ENCODE measurements at places on chromosomes 11 and 22. TPM values are rescaled to one million over a fixed set of nuclear protein-coding genes. Genes with fewer than 3 reads are reported as not detected.

The IRF7 gene
- 35.4 TPM for total RNA-seq

The ARHGEF17 gene
- total RNA-seq = 78.7 TPM

The CCDC15 gene
- total RNA-seq = 2.3 TPM

The LIF gene
- total RNA-seq = 42.5 TPM

The CARD18 gene
- total RNA-seq = not detected

The ADAMTS15 gene
- total RNA-seq = 43.0 TPM

The NCAPD3 gene
- total RNA-seq = 31.1 TPM

The ELF5 gene
- not detected for total RNA-seq

The ARAP1 gene
- 93.6 TPM for total RNA-seq

The POU2AF2 gene
- total RNA-seq = not detected

The PVALB gene
- total RNA-seq = not detected

The MICALL1 gene
- 38.4 TPM for total RNA-seq

The NUCB2 gene
- total RNA-seq = 10.9 TPM

The ST14 gene
- total RNA-seq = 0.98 TPM

The MAPK8IP2 gene
- 1.0 TPM for total RNA-seq

The MS4A3 gene
- not detected for total RNA-seq

The RAB39A gene
- total RNA-seq = not detected

The SNX32 gene
- total RNA-seq = not detected

The KIRREL3 gene
- 2.2 TPM for total RNA-seq

The WNT7B gene
- total RNA-seq = 34.6 TPM

The CASP5 gene
- total RNA-seq = not detected

The PPME1 gene
- 78.7 TPM for total RNA-seq

The PHOX2A gene
- 0.13 TPM for total RNA-seq

The ALDH3B2 gene
- not detected for total RNA-seq

The FREY1 gene
- not detected for total RNA-seq

The LARGE2 gene
- total RNA-seq = 0.25 TPM

The SERPIND1 gene
- total RNA-seq = not detected

The TNRC6B gene
- total RNA-seq = 10.8 TPM

The SLC22A25 gene
- not detected for total RNA-seq

The OTOG gene
- total RNA-seq = not detected

The FAM83F gene
- 0.16 TPM for total RNA-seq

The VSTM5 gene
- under 0.01 TPM for total RNA-seq

The MIAT gene
- total RNA-seq = 2.3 TPM

The HEPHL1 gene
- total RNA-seq = not detected

The CPT1B gene
- not detected for total RNA-seq

The DYNC2H1 gene
- total RNA-seq = 14.3 TPM

The NCAM1 gene
- total RNA-seq = 20.0 TPM

The ART1 gene
- total RNA-seq = not detected

The SLC25A18 gene
- total RNA-seq = not detected

The IL17REL gene
- 0.25 TPM for total RNA-seq

The DEPDC5 gene
- 8.1 TPM for total RNA-seq

The PNPLA5 gene
- not detected for total RNA-seq

The USH1C gene
- 1.1 TPM for total RNA-seq

The SCGB2A2 gene
- total RNA-seq = not detected

The TNKS1BP1 gene
- 146 TPM for total RNA-seq

The CBX7 gene
- 4.1 TPM for total RNA-seq

The IFITM10 gene
- 2.9 TPM for total RNA-seq

The FOXRED2 gene
- total RNA-seq = 18.8 TPM

The CHRDL2 gene
- total RNA-seq = not detected

The OR52I2 gene
- not detected for total RNA-seq
